ENCODE measurements at places on chromosomes 1 and 21. TPM values are rescaled to one million over a fixed set of nuclear protein-coding genes. Genes with fewer than 3 reads are reported as not detected.

Gene MTX1
- total RNA-seq: 57.3 TPM

Gene LIN9
- 2.8 TPM for total RNA-seq

Gene TNFRSF25
- total RNA-seq: 6.8 TPM

Gene PCSK9
- total RNA-seq: 0.19 TPM

Gene MCOLN3
- 0.28 TPM for total RNA-seq

Gene LDLRAD2
- not detected for total RNA-seq

Gene SH2D1B
- total RNA-seq: not detected

Gene C2CD4D
- total RNA-seq: not detected

Gene ZNF697
- 12.7 TPM for total RNA-seq

Gene GIPC2
- total RNA-seq: 5.9 TPM

Gene C1orf122
- 26.5 TPM for total RNA-seq

Gene E2F2
- total RNA-seq: under 0.01 TPM

Gene SERTAD4
- total RNA-seq: 12.1 TPM

Gene EFCAB7
- total RNA-seq: 15.8 TPM

Gene PLD5
- total RNA-seq: not detected

Gene PPM1J
- 2.3 TPM for total RNA-seq

All from regular cardiac myocyte (primary cell).